ENCODE measurements at places on chromosomes 13 and 19.

- DNase-seq: no peak
Measured at GRCh38 chr13:73696271-73696670, 437.9 kb downstream of the KLF12 start.

GRCh38 chr13:23119131-23119530, 61.6 kb upstream of the SGCG start:
- no peak for DNase-seq

DNA sequence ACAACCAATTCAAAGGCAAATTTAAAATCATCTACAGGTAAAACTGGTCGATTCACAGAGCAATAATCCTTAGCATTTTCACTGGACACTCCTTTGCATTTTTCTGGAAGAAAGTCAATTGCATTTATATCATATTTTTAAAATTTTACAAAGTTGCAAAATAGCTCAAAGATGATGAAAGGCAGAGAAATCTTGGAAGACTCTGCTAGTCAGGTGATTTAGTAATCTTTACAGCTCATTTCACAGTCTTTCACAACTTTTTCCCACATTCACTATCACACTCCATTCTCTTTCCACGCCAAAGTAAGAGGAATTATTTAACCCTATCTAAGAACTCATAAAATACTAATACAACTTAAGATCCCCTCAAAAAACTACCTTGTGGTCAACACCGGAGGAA, 1063.8 kb downstream of the EFNB2 start:
- no peak for DNase-seq

DNA sequence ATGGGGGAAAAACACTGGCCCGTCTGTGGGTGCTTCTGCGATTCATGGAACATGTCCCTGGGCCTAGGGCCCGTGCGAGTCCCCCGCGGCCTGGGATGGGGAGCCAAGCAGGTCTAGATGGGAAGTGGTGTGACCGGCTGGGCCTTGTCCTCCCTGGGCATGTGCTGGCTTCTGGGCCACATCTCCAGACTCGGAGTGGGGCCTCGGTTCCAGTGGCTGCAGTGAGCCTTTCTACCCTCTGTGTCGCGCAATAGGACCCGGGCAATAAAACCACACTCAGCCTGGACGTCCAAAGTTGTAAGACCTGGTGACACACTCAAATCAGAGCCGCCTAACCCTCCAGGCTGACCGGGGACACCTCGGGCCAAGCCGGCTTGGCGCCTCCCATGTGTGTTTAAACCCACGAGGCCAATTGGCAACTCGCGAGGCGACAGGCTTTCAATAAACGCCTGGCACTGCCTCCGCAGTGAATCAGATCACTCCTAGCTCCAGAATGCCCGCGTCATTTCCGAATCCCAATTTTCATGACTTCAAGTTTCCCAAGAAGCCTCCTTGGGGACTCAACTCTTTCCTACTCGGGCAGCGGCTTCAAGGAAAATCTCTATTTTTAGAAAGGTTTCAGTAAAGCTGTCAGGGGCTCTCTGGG, 57.3 kb downstream of the KLF2 start:
- no peak for DNase-seq

- no peak for DNase-seq
Measured at GRCh38 chr19:41192574-41193429, at the start of gene CYP2S1. Gene CYP2S1 (plus strand): TSS chr19:41193219. CDS start chr19:41193265, 46 bp downstream.

DNA sequence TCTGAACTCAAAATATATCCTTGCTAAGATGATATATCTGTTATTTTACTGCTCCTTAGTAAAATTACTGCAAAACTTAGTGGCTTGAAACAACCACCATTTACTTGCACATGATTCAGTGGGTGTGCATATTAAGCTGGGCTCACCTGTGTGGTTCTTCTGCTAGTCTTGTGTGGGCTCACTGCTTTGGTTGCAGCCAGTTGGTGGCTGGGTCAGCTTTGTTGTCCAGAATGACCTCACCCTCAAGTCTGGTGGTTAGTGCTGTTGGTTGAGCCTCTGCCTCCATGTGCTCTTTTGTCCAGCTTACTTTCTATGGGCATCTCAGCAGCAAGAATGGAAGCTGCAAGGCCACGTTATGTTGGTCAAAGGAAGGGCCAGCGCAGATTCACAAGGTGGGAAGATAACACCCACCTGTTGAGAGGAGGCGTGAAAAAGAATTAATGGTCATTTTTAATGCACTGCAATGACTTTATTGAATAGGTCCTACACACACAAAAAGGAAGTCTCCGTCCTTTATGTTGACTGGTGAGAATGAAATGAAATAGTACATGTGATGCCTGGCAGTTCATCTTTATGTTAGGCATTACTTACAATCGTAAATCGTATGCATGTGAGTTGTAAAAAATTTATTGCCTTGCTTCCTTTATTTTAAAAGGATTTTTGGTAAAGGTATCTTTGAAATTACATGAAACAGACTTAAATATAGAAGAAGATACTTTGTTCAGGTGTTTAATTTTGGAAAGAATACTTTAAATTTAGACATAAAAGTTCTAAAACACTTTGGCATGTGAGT, 34.3 kb downstream of the URI1 start:
- no peak for DNase-seq

DNA sequence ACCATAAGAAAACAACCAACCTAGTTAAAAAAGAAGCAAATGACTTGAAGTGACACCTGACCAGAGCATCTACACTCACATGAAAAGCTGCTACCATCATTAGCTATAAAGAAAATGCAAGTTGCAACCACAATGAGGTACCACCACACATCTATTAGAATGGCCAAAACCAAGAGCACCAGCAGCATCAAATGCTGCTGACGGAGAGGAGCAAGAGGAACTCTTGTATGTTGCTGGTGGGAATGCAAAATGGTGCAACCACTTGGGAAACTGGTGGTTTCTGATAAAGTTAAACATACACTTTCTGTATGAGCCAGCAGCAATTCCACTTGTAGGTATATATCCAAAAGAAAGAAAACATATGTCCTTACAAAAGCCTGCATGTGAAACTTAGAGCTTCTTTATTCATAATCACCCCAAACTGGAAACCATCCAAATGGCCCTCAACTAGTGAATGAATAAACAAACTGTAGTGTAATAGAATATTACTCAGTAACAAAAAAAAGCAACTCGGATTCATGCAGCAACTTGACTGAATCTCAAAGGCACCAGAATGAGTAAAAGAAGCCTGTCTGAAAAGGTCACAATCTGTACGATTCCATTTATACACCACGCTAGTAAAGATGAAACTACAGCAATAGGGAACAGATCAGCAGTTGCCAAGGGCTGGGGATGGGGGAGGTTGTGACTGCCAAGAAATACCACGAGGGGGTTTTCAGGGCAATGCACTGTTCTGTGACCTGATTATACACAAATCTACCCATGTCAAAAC, 60.9 kb upstream of the RANBP3 start:
- DNase-seq: no peak

DNA sequence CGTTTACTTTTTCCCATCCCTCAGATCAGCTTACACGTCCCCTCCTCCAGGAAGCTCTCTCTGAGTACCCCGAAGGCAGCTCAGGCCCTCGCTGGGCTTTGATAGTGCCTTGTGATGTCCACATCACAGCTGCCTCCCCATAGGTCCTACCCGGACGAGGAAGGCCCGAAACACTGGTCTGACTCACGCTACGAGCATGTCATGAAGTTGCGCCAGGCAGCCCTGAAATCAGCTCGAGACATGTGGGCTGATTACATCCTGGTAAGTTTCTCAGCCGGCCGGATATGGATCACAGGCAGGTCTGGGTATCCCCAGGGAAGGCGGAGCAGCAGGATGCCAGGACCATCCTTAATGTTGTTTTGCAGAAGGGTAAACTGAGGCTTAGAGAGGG, 4.8 kb downstream of the COLGALT1 start:
- no peak for DNase-seq

DNA sequence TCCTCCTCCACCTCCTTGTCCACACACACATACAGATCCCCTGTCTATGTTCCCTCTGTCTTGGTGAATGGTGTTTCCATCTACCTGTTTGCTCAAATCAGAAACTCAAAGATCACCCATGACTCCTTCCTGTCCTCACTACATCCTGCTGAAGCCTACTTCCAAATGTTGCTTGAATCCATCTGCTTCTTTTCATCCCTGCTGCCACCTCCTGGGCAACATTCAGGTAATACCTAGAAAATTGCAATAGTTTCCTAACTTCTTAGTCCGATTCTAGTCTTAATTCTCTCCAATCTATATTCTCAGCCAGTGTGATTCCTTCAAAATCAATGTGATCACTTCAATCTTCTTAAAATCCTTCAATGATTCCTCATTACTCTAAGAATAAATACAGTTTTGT, 155.5 kb upstream of the STARD13 start:
- DNase-seq: no peak

DNA sequence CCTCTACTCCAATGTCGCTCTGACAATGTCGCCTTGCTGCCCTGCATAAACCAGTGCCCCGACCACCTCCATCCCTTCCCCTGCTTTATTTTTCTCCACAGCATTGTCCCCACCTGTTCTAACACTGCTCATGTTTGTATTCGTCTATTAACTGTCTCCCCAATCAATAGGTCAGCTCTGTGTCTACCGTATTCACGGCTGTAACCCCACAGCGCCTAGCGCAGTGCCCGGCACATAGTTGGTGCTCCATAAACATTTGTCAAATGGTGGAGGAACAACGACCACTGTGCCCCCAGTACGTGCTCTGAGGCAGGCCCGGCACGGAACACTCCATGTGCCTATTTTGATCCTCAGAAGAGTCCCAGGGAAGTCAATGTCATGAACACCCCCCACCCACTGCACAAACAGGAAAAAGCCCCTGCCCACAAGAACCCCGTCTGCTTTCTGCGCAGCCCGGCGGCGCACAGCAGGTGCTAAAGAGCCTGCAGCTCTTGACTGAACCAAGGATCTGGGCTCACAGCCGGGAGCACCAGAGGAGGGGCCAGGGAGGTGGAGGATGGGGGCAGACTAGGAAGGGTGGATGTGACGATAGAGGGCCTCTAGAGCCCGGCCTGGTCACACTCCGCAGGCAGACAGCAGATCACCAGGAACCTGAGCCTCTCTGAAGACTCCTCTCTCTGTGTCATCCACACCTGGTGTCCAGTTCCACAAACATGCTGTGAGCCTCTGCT, 1.8 kb upstream of the CEACAM16 start:
- DNase-seq: no peak

- no peak for DNase-seq
Measured at GRCh38 chr13:59449750-59450149, 714.0 kb downstream of the DIAPH3 start.

- no peak for DNase-seq
Measured at GRCh38 chr19:51020988-51021651, 1.6 kb upstream of the KLK10 start.

DNA sequence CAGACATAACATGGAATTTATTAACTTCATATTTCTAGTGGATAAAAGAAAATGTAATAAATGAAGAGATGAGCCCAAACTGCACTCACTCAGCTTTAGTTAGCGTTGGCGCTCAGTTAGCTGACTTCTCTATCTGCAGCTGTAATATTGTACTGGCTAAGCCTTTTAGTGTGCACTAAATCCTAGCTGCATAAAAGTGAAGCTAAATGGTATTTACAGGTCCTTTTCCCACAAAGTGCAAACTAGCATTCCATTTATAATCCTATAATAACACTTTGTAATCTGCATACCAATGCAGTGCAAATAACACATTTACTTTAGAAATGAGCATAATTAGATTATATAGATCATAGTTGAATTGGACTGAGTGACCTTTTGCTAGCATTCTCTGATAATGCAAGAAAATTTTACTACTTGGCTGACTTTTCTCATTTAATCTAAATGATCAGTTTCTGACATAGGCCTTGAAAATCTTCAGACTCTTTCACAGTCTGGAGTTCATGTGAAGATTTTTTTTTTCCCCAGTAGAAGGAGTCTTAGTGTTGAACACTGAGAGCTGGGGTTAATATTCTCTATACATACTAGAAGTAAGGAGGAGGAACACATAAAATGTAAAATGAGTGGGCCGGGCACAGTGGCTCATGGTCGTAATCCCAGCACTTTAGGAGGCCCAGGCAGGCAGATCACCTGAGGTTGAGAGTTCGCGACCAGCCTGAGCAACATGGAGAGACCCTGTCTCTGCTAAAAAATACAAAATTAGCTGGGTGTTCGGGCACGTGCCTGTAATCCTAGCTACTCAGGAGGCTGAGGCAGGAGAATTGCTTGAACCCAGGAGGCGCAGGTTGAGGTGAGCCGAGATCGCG, 1426.4 kb downstream of the PCDH9 start:
- DNase-seq: no peak

DNA sequence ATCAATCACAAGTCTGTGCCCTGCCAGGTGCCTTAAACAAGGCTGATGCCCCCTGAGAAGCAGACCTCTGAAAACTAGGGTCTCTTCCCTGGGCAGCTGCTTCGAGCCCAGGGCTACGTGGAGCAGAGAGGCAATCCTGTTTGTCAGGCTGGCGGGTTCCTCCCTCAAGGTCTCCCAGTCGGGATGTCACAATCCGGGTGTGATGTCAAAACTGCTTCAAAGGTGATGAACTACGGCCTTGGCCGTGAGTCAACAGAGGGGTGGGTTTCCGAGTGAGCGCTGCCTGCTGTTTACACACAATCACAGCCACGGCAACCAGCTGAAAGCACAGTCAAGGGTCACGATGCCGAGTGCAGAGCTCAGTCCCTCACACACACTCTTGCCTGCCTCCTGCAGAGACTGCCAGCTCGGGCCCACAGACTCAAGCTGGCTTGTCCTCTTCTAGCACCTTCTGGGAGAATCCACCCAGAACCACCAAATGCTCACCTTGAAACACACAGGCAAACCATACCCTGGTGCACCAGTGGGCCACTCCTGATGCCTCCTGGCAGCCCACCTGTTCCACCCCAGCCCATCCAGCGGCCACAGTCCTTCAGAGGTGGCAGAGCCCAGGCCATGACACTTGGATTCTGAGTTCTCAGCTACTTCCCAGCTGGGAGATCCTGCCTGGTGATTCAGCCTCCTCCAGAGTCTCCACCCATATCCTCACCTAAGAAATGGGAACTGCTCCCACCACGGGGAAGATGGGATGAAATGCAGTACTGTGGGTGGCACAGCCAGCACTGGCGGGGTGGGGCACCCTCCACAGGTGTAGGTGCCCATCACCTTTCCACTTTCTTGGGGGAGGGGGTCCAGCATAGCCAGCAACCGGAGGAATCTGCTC, 6.8 kb downstream of the ELL start:
- DNase-seq: no peak

- no peak for DNase-seq
Measured at GRCh38 chr19:14112051-14112808, 5.3 kb downstream of the PRKACA start.

GRCh38 chr13:23673354-23673753, 103.1 kb downstream of the TNFRSF19 start:
- no peak for DNase-seq

All from stimulated activated CD8-positive, alpha-beta memory T cell treated with anti-CD3 and anti-CD28 coated beads, Interleukin-2, amount 100 ng/mL, for 1 hour (primary cell).